ENCODE measurements at places on chromosomes 4 and X.

DNA sequence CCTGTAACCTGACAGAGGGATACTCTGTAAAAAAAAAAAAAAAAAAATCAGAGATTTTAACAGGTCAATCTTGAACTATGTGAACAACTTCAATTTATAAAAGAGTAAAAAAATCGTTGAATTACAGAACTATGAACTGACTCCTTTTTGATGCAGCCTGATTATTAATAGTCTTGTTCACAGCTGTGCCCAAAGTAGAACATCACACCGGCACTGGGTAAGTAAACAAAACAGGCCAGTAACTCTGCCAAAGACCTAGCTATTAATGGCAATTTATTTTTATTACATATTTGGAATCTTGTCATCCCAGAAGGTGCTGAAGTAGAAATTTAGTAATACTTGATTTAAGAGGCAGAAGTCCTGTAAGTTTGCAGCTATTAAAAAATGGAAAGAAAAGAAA lies 31.4 kb downstream of the CPE start:
- no peak for DNase-seq

DNA sequence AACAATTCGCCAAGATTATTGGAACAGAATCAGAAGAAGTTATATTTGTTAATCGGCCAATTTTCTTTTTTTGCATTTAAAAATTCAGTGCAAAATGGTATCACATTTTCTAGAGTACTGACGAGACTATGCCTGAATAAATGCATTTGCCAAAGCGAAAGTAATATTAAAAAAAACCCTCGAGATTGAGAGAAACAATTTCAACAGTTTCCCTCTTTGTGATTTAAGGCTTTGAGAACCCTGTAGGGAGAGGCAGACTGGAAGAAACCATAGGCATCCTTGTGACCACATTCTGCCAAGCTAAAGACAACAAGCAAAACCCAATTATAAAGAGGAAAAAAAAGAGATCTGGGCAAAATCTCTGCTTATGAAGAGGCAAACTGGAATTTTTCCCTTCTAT lies 218.1 kb upstream of the GK2 start:
- no peak for DNase-seq

DNA sequence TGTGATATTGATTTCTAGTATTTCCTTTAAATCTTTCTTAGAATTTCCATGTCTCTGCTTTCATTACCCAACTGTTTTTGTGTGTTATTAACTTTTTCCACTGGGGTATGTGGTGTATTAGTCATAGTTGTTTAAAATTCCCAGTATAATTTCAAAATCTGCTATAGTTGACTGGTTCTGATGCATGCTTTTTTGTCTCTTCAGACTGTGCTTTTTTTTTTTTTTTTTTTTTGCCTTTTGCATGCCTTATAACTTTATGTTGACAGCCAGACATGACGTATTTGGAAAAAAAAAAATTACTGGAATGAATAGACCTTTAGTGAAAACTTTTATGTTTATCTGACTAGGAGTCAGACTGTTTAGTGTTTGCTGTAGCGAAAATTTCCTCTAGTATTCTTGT lies 580.4 kb downstream of the ANKRD50 start:
- no peak for DNase-seq

DNA sequence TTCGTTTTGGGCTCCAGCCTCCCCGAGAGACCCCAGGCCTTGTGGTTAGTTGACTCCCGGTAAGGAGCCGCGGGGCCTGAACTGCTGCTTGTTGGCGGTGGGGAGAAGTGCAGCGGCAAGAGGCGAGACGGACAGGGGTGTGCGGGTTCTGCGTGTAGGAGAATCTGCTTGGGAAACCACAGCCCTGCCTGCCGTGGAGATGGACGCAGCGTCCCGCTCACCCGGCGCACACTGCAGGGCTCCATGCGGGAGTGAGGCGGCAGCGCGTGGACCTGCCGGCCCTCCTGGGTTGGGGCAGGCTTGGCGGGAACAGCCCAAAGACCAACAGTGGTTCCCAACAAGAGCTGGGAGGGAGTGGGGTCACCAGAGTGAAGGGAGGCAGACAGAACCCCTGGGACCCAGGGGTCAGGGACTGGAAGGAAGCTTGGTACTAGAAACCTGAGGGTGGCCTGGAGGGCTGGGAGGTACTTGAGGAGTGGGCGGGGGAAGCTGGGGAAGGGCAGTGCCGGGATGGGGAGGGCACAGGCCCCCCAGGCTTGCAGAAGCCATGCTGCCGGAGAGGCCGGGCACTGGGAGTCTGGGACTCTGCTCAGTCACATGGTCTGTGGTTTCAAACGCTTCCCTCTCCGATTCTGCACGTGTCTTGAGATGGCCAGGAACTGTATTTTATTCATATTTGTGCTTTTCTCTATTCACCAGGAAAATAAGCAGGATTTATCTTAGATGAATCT lies 70.8 kb downstream of the RGS12 start:
- DNase-seq = no peak

GRCh38 chrX:132443196-132444135 lies 45.4 kb downstream of the MBNL3 start:
- no peak for DNase-seq

DNA sequence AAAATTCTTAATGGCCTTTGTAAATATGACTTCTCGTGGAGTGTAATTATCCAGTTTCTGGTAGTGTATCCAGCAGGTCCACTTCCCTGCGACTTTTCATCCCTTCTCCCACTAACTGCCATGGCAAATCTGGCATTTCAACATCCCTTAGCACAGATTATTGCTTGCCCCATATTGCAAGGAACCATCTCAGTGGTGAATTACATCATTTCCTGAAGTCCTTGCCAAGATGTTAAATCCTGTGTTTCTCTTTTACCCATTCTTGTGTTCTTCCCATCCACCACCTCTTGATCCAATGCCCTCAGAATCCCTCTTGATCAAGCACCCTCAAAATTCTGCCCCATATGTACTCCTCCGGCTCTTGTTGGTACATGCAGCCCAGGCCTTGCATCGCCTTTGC lies 88.1 kb upstream of the ZNF81 start:
- no peak for DNase-seq

DNA sequence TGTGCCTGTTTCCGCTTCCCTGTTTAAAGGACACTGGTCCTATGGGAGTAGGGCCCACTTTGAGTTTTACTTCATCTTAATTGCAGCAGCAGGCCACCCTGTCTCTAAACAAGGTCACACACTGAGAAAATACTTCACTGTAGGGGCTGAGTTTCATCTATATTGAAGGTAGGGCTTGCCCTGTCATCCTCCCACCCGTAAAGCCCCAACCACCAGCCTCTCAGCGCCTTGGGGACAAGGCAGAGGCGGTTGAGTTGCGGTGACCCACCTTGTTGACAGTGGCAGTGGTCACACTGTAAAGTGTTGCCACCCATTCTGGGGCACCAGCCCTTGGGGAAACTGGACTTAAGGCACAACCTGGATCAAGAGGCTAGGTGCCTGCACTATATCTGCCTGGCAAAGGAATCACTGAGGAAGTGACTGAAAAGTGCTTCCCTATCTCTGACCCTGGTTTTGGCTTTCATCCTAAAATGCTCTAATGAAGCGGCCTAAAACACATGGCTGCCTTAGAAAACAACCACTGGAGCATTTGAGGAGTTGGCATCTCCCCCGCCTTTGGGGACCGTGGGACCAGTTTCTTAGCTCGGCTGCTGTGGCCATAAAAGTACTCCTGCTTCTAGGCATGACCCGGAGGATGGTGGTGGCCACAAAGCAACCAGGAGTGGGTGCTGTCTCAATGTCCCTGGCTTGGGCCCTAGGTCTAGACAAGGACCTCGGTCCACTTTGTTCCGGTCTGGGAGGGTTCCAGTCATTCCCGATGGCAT lies 7.8 kb upstream of the WDR1 start:
- no peak for DNase-seq
